ENCODE measurements at places on chromosomes 13 and 19.

GRCh38 chr19:1373042-1373533 is 10.6 kb upstream of the NDUFS7 start:
- DNase-seq = no peak

- no peak for DNase-seq
Observed at GRCh38 chr13:33872005-33872351, 54.0 kb downstream of the RFC3 start.

DNA sequence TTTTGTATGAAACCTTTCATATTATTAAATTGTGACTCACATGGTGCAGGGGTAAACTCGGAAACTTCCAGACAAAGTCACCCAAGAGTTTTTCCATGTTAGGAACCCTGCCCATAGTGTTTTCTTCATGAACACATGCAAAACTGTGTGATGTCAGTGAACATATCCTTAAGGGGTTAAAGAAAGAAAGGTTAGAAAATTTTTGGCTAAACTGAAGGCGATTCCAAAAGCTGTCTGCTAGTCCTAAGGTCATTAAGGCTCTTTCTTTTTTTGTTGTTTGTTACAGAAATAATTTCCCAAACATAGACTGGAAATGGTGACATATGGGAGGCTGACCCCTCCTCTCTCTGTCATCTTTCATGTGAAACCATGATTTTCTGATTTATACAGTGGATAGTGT is 271.9 kb downstream of the DNAJC15 start:
- no peak for DNase-seq

- DNase-seq = no peak
Observed at GRCh38 chr19:32677657-32678056, 2.0 kb downstream of the RGS9BP start.
